ENCODE measurements at places on chromosomes 6 and 20.

DNA sequence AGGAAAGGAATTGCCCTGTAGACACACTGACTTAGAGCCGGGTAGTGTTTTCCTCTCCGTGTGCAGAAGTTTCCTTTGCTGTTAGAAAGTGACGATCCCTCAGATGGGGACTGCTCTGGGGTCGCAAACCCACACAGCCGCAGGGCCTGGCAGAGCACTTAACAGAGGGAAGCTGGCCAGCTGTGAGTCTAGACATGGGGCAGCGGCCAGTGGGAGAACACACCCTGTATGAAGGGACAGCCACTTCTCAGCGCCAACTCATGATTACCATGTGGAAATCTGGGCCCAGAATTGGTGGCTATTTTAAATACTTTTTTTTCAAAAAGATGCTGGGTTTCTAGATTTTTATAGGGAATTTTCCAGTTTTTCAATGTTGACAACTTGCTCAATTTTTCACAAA, 39.4 kb downstream of the SLC9A8 start:
- no peak for DNase-seq

- no peak for DNase-seq
Measured at GRCh38 chr6:159639721-159640120, 53.3 kb downstream of the SOD2 start.

DNA sequence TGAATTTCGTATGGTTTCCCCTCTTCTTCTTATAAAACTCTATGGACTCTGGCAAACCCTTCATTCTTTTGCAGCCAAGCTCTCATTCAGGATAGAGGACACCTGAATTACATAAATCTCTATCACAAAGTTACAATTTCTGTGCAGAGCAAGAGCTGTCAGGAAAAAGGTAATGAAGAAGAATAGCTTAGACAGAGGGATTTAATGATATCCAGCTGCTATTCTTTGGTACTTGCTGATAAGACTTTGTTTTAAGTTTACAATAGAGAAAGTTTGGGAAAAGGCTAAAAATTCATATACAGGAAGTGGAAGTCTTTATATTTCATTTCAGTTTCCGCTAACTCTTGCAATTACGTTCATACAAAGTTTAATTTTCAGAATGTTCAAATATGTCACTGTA, 227.0 kb downstream of the FOXC1 start:
- DNase-seq: no peak

DNA sequence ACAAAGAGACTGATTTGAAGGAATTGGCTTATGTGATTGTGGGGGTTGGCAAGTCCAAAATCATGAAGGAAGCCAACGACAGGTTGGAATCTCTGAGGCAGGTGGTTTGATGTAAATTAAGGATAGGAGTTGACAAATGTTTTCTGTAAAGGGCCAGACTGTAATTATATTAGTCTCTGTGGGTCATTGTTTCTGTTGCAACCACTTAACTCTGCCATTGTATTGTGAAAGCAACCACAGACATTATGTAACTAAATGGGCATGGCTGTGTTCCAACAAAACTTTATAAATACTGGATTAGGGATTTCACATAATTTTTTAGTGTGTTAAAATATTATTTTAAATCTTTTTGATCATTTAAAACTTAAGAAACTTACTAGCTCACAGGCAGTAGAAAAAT, 199.2 kb upstream of the MYLIP start:
- DNase-seq: no peak

- DNase-seq: no peak
Measured at GRCh38 chr6:20853828-20854227, 319.6 kb downstream of the CDKAL1 start.

DNA sequence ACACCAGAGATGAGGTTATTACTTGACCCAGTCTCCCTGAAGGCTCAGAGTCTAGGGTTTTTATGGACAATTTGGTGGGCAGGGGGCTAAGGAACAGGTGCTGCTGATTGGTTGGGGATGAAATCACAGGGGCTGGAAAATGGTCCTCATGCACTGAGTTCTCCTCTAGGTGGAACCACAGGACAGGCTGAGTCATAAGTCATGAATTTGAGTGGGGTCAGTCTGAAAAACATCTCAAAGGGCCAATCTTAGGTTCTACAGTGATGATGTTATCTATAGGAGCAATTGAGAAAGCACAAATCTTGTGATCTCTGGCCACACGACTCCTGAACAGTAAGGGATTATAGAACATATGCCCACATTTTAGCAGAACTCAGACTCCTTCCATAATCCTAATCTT, 5.9 kb upstream of the MRS2 start:
- DNase-seq: no peak

GRCh38 chr6:159152041-159152440, 17.2 kb upstream of the FNDC1 start:
- DNase-seq: no peak

GRCh38 chr6:33312361-33313104, 1.3 kb downstream of the TAPBP start:
- DNase-seq: peak; percentile 94

- no peak for DNase-seq
Measured at GRCh38 chr6:110951008-110951407, 7.5 kb upstream of the GTF3C6 start.

- DNase-seq: no peak
Measured at GRCh38 chr20:42576167-42576566, 613.5 kb downstream of the PTPRT start.

DNA sequence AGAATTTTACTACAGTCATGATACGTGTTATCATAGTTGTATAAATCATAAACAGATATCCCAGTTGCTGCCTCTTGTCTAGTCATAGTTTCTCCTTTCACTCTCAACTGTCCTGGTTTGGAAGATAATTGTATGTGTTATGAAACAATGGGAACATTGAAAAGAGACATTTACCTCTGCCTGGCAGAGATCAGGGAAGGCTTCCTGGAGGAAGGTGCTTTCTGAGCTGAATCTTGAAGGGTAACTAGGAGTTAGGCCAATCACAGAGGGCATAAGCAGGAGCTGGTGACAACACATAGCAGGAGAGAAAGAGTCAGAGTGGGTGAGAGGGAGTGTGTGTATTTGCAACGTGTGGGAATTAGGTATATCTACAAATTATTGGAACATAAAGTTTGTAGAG, 5.4 kb downstream of the ASXL1 start:
- no peak for DNase-seq

DNA sequence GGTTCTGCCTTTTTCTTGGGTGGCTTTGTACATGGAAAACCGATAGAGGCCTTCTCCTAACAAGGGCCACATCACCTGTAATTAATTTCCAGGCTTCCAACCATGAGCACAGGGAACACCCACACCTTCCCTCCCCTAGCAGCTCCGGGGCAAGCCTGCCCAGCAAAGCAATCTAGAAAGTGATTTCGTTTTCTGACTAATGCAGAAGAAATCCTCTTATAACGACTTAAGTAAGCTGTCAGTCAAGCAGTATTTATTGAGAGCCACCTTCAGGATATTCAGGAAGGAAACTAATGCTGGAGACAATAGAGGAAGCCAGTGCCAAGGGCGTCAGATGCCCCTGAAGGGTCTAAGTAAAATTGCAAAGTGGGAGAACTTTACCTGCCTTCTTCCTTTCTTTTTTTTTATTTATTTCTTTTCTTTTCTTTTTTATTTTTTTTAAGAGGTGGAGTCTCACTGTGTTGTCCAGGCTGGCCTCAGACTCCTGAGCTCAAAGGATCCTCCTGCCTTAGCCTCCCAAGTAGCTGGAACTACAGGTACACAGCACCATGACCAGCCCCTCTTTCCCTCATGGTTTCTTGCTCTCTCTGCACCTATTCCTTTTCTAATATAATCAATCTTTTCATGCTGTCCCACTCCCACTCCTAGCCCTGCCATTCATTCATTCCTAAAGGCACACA, 67.5 kb upstream of the MBOAT1 start:
- DNase-seq: no peak

GRCh38 chr20:31596831-31597480, 8.1 kb upstream of the ID1 start:
- DNase-seq: no peak

DNA sequence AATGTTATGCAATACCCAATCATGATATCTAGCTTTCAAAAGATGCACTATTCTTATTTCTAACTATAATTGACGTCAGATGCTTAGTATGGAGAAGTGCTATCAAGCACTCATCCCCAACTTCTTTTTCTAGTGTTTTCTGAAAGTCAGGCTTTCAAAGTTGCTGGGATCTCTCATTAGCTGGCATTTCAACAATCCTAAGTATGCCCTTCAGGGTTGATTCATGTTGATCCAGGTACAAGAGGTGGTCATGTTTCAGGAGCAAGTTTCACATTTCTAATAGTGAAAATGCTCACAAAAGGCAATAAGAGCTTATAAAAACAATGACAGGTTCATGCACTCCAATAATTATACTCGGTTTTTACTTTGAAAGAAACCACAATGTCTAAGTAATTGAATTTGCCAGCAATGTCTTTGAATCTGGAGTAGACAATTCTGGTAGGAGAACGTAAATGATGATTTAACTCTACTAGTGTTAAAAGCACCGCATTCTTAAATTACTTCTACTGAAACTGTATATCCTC, 193.7 kb upstream of the KHDRBS2 start:
- no peak for DNase-seq

- DNase-seq: no peak
Measured at GRCh38 chr6:117906958-117907600, at the start of gene SLC35F1. TSS of gene SLC35F1 (plus strand) at chr6:117907264.

GRCh38 chr20:33868595-33868994, 57.4 kb downstream of the CHMP4B start:
- DNase-seq: no peak

DNA sequence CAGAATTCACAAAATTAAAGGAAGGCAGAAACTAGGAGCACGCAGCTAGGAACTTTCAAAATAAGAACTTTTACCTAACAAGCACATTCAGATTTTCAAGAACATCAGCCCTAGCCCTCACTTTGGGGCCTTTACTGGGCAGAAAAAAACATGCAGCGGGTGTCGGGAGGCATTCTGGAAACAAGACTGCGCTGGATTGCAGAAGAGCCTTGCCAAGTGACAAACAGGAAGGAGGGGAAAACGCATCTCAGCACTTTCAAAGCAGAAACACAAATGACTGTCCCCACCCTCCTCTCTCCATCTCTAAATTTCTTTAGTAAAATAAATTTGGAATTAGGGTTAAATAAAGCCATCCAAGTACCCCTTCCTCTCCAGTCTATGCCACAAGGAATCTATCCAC, 74.6 kb upstream of the RREB1 start:
- no peak for DNase-seq

DNA sequence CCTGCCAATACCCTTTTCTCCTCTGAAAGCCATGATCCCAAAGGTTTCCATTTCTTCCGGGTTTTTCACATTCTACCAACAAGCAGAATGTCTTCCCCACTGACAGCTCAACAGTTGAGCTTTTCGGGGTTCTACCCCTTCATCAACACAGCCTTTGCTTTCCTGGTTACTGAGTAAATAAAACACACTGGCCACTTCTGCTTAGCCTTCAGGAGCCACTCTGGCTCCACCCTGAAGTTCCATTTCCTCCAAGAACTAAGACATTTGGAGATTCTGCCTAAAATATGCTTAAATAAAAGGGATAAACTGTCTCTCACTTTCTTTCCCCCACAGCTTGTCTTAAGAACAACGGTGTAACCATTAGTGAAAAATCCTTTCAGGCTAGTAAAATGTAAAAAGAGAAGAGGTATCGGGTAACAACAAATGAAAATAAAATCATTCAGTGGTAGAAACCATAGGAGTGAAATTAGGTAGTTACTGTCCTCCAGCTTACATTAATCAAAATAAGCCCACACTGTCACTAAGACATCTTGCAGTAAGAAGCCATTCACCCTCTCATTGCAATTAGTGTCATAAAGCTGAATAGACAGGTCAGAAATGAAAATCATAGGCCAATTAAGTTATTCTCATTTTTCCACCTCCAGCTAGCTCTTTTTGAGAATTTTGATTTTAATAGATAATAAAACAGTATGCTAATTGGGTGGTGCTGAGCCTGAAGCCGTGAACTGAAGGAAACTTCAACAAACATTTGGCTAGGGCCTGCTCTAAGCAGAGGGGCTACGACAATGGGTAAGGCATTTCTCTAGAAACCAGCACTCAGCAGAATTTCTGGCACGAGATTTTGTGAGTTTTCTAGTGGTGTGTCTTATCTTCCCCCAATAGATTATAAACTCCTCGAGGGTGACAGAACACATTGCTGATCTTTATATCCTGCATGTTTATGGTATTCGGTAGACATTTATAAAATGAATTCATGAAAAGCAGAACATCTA, 194.2 kb downstream of the KHDC1L start:
- no peak for DNase-seq

GRCh38 chr6:119978274-119978889, 628.8 kb upstream of the MAN1A1 start:
- DNase-seq: peak; percentile 19

GRCh38 chr6:167767715-167768107, 59.0 kb upstream of the AFDN start:
- no peak for DNase-seq

GRCh38 chr20:45564760-45565276, 14.3 kb downstream of the WFDC8 start:
- no peak for DNase-seq

- no peak for DNase-seq
Measured at GRCh38 chr20:10984294-10984693, 310.5 kb upstream of the JAG1 start.

- no peak for DNase-seq
Measured at GRCh38 chr6:19892260-19892659, 55.1 kb downstream of the ID4 start.

DNA sequence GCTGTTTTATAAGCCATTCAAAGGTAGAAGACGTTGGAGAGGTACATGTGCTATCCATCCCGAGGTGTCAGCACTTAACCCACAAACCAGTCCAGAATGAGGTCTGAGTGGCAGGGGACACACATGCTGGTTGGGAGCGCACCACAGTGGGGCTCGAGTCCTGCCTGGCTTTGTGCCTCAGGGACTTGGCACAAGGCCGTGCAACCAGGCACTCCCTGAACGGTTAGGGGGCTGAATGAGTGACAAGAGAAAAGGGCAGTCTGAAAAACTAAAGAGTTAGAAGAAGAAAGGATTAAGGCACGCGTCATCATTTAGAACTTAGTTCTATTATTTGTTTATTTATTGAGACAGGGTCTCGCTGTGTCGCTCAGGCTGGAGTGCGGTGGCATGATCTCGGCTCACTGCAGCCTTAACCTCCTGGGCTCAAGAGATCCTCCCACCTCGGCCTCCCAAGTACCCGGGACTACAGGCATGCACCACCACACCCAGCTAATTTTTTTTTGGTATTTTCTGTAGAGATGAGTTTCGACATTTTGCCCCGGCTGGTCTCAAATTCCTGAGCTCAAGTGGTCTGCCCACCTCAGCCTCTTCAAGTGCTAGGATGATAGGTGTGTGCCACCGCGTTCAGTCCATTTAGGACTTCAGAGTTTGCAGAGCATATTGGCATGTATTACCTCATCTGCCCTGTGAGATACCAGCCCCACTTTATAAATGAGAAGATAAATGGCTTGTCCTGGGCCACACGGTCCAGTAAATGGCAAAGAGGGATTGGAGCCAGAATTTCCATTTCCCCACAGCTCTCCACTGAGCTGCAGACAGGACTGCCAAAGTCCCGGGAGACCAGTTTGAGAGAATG, 47.4 kb upstream of the IRF4 start:
- no peak for DNase-seq

GRCh38 chr6:53300656-53301551, 47.8 kb downstream of the ELOVL5 start:
- peak; percentile 63 for DNase-seq
